ENCODE measurements at places on chromosomes 1 and 21.

- no peak for DNase-seq
Observed at GRCh38 chr1:230264342-230264741, 161.8 kb downstream of the PGBD5 start.

DNA sequence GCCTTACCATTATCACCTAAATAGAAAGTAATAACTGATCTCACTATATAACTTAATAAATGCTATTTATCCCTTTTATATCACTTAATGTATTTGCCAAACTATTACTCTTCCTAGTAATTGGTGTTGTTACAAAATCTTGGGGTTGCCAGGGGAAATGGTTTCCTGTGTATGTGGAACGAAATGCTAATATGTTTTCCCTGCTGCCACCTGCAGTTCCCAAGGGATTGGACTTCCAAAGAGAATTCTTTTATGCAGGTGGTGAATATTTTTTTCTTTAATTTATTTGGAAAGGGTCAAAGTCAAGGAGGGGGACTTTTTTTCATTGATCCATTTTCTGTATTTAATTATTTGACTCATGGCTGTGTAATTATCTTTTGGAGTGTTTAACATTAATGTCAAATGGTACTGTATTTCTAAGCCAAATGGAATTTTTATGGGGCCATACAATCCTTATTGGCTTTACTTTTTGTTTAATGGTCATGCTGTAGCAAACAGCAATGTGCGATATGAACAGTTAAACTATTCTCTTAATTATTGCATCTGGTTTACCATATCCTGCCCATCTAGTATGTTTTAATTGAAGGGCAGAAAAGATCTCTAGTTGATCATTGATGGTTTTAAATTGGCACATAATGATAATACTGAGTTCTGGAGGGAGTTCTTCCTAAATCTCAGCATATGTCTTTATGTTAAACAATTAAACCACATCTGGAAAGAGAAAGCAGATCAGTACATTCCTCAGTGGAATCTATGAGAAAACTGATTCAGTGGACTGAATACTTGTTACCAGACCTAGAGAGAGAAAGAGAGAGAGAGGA, 486.3 kb downstream of the TTLL7 start:
- DNase-seq, result no peak

GRCh38 chr1:93344886-93345632, 648 bp upstream of the DR1 start:
- DNase-seq, result no peak

GRCh38 chr1:89682611-89683010, 49.7 kb downstream of the LRRC8C start:
- DNase-seq, result no peak

DNA sequence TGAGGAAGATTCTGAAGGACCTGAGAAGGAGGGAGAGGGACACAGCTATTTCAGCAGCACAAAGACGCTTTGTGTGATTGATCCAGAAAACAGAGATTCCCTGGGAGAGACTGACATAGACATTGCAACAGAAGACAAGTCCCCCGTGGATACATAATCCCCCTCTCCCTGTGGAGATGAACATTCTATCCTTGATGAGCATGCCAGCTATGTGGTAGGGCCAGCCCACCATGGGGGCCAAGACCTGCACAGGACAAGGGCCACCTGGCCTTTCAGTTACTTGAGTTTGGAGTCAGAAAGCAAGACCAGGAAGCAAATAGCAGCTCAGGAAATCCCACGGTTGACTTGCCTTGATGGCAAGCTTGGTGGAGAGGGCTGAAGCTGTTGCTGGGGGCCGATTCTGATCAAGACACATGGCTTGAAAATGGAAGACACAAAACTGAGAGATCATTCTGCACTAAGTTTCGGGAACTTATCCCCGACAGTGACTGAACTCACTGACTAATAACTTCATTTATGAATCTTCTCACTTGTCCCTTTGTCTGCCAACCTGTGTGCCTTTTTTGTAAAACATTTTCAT, 161.3 kb upstream of the SGIP1 start:
- peak; percentile 43 for DNase-seq

DNA sequence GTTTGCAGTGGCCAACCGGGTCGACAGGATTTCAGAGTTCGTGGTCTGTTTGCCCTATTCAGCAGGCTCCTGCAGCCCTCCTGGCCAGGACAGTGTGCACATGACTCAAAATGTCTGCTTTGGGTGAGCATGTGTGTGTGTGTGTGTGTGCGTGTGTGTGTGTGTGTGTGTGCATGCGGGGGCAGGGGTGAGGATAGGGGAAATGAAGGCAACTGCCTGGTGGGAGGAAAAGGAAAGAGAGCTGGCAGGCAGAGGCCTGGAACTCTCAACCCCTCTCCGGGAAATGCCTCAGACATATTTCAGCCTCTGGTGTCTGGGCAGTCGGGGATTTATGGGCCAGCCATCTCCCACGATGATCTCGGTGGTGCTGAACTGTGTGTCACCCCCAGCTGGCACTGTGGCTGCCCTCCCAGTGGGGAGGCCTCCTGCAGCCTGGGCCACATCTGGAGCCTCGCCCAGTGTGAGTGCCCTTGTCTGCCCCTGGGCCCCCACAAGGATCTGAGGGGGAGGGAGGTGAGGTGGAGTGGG, 15.2 kb downstream of the CDCP2 start:
- no peak for DNase-seq

GRCh38 chr21:39480271-39480670, 28.5 kb downstream of the SH3BGR start:
- no peak for DNase-seq

GRCh38 chr1:246147524-246148461, 359.3 kb downstream of the SMYD3 start:
- DNase-seq, result no peak

GRCh38 chr21:45939521-45940045, 42.0 kb upstream of the COL6A1 start:
- DNase-seq, result no peak

GRCh38 chr1:167467126-167467710, 51.1 kb downstream of the CD247 start:
- DNase-seq, result no peak

- no peak for DNase-seq
Observed at GRCh38 chr21:39721885-39722284, 23.1 kb upstream of the IGSF5 start.

DNA sequence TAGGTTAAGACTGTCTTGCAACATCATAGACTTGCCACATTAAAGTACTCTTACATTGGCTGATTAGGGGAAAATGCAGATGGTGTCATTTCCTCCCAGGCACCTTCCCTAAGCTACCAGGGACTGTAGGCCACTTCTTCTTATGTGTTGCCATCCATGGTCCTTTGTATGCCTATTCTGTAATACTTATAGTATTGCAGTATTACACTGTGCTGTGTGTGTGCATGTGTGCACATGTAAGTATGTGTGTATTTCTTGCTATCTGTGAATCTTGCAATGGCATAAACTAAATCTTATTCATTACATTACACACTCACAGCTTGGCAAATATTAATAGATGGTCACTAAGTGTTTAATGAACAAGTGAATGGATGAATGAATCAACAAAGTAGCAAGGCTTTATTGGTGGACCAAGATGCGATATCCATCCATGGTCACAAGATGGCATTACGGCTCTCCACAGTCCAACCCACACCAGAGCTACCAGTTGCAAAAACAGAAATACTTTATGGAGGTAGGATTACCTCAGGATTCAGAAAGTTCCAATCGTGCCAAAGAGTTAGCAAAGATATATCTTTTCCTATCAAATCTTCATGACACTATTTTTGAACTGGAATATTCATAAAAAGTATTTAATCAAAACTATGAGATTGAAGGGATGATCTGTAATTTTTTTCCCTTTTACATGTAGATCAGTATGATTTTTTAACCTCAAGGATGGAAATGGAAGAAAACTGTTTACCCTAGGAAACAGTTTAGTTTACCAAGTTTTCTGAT, 160.2 kb downstream of the DENND1B start:
- no peak for DNase-seq

GRCh38 chr1:31872658-31873636, 57.1 kb upstream of the SPOCD1 start:
- no peak for DNase-seq

DNA sequence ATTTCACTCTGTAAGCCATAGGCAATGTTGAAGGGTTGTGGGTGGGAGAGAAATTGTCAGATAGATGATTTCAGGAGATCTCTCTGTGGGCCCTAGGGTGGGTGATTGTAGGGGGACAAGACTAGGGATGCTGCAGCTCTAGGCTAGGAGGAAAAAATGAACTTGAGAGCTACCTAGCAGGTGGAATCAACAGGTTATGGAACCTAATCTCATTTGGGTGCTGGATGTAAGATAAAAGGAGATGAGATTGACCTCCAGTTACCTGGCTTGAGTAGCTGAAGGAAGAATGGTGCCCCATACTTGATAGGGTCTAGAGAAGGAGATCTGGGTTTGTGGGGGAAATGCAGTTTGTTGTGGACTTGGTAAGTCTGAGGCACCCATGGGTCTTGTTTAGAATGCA, 396.5 kb downstream of the RRAGC start:
- DNase-seq, result no peak

- DNase-seq, result peak; percentile 40
Observed at GRCh38 chr1:186374303-186375151, 526 bp downstream of the TPR start.

GRCh38 chr21:36183144-36183795, 26.6 kb downstream of the DOP1B start:
- no peak for DNase-seq

DNA sequence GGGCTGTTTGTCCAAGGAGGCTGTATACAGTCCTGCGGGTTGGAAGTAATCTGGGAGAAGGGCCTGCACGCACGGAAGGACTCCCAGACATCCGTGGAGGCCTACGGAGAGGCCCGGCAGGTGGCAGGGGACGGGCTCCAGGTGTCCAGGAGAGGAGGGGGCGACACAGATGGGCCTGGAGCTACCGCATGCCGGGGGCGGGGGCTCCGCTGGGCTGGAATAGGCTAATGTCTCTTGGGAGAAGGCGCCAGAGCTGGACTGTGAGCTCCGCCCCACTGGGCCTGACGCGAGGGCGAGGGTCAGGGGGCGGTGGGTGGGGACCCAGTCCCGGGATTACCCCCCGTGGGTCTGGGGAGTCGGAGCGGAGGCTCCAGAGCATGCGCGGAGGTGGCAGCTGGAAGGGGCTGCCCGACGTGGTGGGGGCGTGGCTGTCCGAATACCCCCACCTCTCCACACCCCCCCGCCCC, 659 bp downstream of the AGO1 start:
- peak; percentile 68 for DNase-seq

DNA sequence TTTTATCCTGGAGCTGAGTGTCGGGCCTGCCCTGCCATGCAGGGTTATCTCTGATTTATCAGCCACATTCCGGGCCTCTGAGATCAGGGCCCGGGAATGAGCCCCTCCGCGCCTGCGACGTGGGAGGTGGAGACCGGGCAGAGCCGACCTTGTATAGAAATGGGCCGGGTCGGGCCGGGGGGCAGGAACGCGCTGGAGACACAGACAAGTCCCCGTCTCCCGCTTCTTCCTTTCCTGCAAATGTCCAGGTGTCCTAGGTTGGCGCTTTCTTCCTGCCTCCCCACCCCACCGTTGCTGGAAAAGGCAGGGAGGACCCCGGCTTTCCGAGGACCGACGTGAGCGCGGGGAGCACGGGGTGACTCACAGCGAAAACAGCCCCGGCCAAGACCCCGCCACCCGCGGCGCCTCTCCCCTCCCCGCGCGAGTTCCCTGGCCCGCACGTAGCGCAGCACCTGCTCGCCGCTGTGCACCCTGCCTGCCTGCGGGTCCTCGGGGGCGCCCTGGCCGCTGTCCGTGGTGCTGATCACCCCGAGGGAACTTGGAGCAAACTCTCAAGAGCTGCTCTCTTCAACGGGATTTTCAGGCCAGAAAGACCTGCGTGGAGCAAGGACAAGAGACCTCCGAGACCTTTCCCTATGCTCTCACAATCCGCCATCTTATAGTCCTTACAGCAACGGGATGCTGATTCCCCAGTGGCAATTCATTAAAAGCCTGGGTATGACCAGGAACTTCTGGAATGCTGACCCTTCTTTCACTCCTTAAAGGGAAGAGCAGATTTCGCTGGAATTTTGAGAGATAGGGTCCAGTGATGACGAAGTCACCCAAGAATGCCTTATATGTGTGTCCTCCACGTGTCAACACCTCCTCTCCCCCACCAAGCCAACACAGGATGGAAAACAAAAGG, 475 bp upstream of the NPPB start:
- DNase-seq, result peak; percentile 72

- no peak for DNase-seq
Observed at GRCh38 chr21:35651196-35651595, 409.1 kb downstream of the SETD4 start.

GRCh38 chr1:3541936-3542335, 69.4 kb downstream of the MEGF6 start:
- DNase-seq, result no peak

DNA sequence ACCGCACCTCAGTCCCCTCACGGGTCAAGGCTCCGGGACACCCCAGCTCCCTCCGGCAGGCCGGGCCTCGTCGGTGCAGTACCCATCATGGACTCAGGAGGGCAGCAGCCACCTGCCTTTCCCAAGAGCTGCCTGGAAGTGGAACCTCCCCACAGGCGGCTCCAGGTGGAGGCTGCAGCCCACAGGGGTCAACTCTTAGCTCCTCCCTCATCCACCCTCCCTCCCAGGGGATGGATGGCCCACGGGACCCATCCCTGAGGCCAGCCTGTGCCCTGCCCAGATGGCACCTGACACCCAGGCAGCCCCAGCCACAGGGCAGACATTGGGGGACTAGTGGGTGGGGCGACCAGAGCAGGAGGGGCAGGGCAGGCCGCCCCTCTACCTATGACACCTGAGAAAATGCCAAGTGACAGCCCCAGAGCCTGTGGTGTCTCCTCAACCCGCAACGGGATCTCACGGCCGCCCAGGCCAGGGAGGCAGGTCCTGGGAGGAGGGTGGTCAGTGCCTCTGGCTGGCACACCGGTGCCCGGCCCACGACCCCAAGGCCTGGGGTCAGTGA, 1.2 kb upstream of the ARHGEF16 start:
- peak; percentile 88 for DNase-seq

DNA sequence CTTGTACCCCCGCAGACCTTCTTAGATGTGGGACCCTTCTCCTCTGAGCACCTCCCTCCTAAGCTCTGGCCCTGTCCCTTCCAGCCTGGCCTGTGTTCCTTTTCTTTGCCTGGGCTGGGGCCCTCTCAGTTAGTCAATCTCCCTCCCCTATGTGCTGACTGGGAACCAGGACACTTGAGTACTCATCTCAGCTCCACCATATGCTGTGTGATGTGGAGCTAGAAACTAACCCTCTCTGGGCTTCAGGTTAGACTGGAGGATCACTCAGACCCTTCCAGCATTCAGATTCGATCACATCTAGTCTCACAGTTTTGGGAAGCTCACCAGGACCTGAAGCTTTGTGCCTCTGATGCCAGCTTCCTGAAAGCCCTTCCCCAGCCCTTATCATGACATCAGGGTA, 40.6 kb downstream of the TRIM62 start:
- DNase-seq, result no peak

GRCh38 chr1:155591770-155592169, 18.2 kb upstream of the MSTO1 start:
- no peak for DNase-seq
